ENCODE measurements at places on chromosomes 2 and 18. TPM values are rescaled to one million over a fixed set of nuclear protein-coding genes. Genes with fewer than 3 reads are reported as not detected.

The CNDP1 gene
- not detected for total RNA-seq

DNA sequence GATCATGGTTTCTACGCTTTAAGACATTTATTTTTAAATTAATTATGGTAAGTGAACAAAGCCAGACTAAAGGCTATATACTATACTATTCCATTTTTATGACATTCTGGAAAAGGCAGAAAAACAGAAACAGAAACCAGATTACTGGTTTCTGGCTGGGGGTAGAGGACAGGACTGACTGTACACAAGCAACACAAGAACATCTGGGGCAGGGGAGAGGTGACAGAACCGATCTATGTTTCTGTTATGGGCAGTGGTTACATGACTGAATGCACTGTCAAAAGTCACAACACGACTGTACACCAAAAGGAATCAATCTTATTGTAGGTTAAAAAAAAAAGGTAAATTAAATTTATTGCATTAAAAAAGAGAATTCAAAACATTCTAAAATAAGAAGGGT is 64.7 kb downstream of the PTPN2 start:
- H3K4me1 ChIP-seq: no peaks in the 10 kb centered on the region
- H3K27ac ChIP-seq: no peak overlapping the region
- no peaks in the 10 kb centered on the region for H3K27me3 ChIP-seq
- H3K4me3 ChIP-seq: no peak overlapping the region

The SIX3 gene
- total RNA-seq: not detected

- H3K27me3 ChIP-seq: no peaks in the 10 kb centered on the region
- H3K36me3 ChIP-seq: peaks cover 35% of the 10 kb centered on the region
- no peak overlapping the region for H3K4me3 ChIP-seq
- no peaks in the 10 kb centered on the region for H3K4me1 ChIP-seq
Observed at GRCh38 chr2:159736048-159736447, 23.7 kb downstream of the MARCHF7 start.

DNA sequence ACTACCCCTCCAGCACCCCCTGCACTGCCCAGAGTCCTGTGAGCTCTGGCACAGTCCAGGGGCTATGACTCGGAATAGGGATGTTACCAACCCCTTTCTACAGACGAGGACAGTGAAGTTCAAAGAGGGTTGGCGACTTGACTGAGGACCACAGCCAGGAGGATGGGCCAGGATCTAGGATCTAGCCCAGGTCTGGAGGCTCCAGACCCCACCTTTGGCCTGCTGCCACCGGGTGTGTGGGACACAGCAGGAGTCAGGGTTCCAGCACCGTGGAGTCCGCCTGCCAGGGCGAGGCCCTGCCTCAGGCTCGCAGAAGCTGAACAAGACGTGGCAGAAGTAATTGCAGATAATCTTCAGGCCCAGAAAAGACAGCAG is 37.9 kb upstream of the GPC1 start:
- no peaks in the 10 kb centered on the region for H3K4me1 ChIP-seq
- no peaks in the 10 kb centered on the region for H3K27me3 ChIP-seq
- no peaks in the 10 kb centered on the region for H3K36me3 ChIP-seq
- no peak overlapping the region for H3K27ac ChIP-seq

- H3K27me3 ChIP-seq: peaks cover 35% of the 10 kb centered on the region
- no peak for DNase-seq
- H3K4me3 ChIP-seq: no peak overlapping the region
- H3K27ac ChIP-seq: no peak overlapping the region
Observed at GRCh38 chr18:72871091-72871490, 3.3 kb upstream of the NETO1 start.

The COX7A2L gene
- total RNA-seq: 12.3 TPM
